ENCODE measurements at places on chromosomes 11 and 22.
A peak's percentile ranks its signal among the peaks of the same experiment; 100 is the strongest.

GRCh38 chr11:46698597-46698996, 1.8 kb downstream of the ARHGAP1 start:
- DNase-seq = no peak

- no peak for DNase-seq
Measured at GRCh38 chr11:1337647-1338007, 28.2 kb upstream of the TOLLIP start.

GRCh38 chr22:47572443-47572842, 810.0 kb downstream of the TBC1D22A start:
- DNase-seq = no peak

DNA sequence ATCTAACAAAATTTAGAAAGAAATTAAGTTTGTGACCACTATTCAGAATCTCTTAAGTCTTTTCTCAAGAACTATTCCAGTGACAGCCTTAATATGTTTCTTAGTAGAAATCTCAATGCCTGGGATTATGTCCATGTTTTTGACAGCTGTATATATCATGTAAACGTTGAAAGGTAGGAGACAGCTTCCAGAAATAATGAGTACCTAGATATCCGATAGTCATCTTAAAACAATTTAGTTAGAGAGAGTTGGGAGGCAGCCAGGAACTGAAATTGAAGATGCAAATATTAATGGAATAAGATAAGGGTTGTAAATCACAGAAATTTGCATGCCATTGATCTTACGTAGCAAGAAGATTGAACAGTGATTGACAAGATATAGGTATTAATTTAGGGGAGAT, 955.2 kb downstream of the JRKL start:
- no peak for DNase-seq

- DNase-seq = no peak
Measured at GRCh38 chr11:47605921-47606320, 11.7 kb upstream of the C1QTNF4 start.

DNA sequence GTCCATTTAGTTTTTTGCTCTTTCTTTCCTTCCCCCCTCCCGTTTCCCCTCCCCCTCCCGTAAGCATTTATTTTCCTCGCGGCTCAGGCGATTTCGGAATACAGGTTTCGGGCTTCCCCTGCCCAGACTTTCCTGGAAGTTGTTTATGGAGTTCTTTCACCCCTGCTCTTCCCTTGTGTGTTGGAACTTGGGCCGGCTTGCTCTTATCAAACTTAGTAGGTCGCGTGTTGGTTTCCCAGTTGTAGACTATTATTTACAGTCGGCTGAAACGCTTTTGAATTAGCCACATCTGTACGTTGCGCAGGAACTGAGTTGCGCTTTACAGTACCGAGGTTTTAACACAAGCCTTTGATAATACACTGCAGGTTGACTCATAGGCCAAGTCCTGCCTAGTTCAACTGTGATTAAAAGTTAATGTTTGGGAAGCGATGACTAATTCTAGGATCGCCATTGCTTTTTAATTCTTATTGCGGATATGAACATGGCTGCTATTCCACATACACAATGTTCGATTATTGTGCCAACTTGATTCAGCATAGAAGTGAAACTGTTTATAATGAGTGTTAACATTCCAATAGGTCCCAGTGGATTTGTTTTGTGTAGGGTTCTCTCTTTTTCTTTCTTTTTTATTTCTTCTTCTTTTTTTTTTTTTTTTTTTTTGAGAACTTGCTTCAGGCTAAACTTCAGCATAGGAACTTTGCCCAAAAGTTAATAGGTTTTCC, 1.7 kb downstream of the YAP1 start:
- DNase-seq = peak; percentile 28

- DNase-seq = no peak
Measured at GRCh38 chr11:7031471-7031871, 11.2 kb downstream of the NLRP14 start.

GRCh38 chr11:61868571-61869428, 22.5 kb downstream of the FADS3 start:
- no peak for DNase-seq

GRCh38 chr11:94928117-94928990, 45.0 kb downstream of the CWC15 start:
- DNase-seq = no peak

DNA sequence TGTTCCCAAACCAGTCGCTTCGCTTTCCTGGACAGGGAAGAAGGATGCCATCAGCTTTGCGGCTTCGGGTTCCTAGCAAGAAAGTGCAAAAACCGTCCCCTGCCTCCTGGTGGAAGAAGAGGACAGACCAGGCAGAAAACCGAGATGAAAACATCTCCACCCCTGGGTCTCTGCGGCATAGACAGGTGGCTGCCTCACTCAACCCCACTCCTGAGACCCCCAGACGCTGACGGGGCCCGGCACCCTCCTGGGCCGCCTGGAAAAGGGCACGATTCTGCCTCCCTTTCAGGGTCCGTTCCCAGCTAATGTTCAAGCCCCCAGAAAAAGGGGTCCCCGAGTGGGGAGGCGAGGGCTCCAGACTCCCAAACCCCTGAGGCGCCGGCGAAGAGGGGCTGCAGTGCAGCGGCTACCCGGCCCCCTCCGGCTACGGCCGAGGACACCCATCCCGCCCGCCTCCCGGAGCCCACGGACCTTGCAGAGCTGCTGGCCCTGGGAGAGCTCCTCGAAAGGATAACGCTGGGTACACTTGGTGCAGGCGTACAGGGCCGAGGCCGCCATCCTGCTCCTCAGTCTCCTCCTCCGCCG, 569 bp downstream of the FAM76B start:
- DNase-seq = no peak

- no peak for DNase-seq
Measured at GRCh38 chr11:3954448-3955298, 99.2 kb downstream of the STIM1 start.

GRCh38 chr11:22930816-22931594, 70.7 kb upstream of the CCDC179 start:
- no peak for DNase-seq

DNA sequence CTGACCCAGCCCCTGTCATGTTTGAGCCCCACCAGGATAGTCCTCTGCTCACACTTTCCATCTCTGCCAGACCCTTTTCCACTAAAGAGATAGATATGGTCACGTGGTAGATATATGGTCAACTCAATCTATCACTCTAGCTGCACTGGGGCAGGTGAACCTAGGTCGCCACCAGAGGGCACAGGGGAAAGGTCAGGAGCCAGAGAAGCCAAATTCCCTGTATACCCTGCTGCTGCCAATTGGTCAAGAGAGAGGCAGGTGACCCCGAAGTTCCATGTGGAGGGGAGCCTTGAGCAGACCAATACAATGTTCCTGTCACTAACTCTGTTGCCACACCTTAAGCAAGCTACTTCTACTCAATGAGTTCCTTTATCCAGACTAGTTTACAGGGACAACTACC, 101.1 kb upstream of the GALNT18 start:
- DNase-seq = no peak

- DNase-seq = no peak
Measured at GRCh38 chr11:3616721-3617460, 24.9 kb downstream of the ART5 start.

DNA sequence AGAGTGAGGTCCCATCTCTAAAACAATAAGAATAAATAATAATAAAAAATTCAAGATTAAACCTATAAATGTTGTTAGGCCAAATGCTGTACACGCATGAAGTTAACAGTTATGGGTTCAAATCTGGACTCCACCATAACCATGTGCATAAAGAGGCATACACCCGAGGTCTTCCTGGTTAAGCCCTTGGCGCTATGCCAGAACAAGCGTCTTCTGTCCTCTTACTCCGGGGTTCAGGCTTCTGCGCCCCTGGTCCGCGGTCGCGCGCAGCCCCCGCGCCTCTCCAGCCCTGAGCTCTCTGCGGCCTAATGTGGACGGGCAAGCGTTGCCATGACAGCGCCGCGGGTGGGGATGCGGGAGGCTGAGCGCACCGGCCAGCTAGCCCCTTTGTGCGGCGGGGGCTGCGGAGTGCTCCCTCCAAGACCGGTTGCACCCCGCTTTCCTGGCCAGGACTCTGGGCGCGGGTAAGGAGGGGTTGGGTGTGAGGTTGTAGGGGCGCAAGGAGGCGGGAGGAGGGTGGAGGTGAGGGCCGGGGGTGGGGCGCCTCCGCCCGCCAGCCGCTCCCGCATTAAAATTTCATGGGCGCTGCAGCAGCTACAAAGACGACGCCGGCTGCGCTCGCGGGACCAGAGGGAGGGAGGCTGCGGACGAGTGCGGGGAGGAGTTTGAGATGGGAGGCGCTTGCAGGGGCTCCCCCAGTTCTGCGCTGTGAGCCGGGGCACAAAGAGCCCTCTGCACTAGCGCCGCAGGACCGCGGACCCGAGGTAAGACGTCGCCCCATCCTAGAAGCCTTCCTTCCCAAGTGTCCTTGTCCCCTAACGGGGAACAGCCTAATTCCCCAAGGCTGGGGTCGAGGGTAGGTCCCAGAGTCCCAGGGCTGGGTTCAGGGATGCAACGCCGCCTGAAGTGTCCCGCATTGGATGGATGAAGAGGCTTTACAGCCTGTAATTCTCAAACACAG, at the start of gene MIAT:
Gene MIAT (plus strand): TSS at position 698 of the 961 bp plus-strand sequence.
- DNase-seq = peak; percentile 88

- DNase-seq = peak; percentile 75
Measured at GRCh38 chr22:45969414-45969799, 7.6 kb downstream of the WNT7B start.

- DNase-seq = peak; percentile 91
Measured at GRCh38 chr11:67505605-67506396, 638 bp upstream of the PITPNM1 start.

- no peak for DNase-seq
Measured at GRCh38 chr11:97225794-97226193, 836.0 kb downstream of the JRKL start.

- DNase-seq = peak; percentile 36
Measured at GRCh38 chr11:65415499-65416340, 6.9 kb upstream of the NEAT1 start.

DNA sequence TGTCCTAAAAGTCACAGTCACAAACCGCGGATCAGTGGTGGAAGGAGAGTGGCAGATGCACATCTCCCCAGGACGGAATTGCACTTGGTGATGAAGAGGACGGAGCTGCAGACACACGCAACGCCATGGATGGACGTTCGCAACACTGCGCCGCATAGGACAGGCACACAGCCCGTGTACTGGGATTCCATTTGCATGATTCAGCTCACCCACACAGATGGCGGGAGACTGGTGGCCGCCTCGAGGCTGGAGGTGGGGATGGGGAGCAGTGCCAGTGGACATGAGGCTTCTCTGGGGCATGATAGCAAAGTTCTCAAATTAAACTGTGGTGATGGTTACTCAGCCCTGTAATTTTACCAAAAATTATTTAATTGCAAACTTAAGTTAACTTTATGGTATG, 37.4 kb downstream of the DUSP8 start:
- DNase-seq = no peak

GRCh38 chr11:120079750-120080610, 57.9 kb downstream of the TRIM29 start:
- no peak for DNase-seq
